ENCODE measurements at places on chromosomes 13 and 19.

DNA sequence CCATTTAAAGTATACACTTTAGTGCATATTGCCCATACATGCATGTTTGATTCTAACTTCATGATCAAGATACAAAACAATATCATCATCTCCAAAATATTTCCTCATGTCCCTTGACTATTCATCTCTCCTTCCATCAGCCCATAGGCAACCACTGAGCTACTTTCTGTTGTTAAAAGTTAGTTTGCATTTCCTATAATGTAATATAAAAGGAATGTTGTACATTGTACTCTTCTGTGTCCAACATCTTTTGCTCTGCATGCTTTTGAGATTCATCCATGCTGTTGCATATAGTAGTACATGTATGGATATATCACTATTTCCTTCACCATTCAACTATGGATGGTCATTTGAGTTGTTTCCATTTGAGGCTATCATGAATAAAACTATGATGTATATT lies 74.7 kb downstream of the ITGBL1 start:
- DNase-seq, result no peak

- no peak for DNase-seq
Observed at GRCh38 chr19:757811-758668, 7.1 kb downstream of the MISP start.

DNA sequence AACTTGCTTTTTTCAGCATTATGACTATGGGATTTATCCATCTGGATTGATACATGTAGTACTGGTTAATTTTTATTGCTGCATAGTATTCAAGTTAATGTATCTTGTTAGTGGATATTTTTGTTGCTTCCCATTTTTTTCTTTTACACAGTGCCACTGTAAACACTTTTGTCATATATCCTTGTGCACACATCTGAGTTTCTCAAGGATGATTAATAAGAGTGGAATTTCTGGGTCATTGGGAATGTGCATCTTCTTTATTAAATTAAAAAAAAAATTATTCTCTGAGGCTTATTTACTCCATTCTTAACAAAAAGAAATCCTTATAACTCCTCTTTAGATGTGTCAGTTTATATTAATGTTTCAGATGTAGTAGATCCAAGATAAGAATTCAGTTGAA lies 27.3 kb downstream of the B3GLCT start:
- no peak for DNase-seq

DNA sequence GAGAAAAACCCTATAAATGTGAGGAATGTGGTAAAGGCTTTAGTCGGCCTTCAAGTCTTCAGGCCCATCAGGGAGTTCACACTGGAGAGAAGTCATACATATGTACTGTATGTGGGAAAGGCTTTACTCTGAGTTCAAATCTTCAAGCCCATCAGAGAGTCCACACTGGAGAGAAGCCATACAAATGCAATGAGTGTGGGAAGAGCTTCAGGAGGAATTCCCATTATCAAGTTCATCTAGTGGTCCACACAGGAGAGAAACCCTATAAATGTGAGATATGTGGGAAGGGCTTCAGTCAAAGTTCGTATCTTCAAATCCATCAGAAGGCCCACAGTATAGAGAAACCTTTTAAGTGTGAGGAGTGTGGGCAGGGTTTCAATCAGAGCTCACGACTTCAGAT lies 11.7 kb downstream of the ZNF226 start:
- DNase-seq, result no peak

- peak; percentile 71 for DNase-seq
Observed at GRCh38 chr19:50794074-50794875, 4.1 kb downstream of the ACP4 start.

- no peak for DNase-seq
Observed at GRCh38 chr13:51002736-51003135, 93.1 kb downstream of the RNASEH2B start.

DNA sequence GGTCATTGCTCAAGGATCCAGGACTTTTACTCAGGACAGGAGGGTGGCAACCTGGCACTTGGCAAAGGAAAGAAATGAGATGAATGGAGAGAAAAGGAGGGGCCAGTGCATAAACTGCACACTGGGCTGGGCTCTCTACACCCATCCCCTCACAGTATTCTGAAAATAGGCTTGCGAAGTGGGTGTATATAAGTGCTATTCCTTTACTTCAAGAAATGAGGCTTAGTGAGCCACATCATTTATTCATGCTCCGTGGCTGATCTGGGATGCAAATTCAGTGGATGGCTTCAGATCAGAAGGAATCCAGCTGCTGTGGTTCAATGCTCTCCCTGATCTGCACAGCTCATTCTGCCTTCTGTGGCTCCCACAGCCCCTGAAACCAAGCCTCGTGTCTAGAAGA lies 297.7 kb downstream of the UQCRFS1 start:
- no peak for DNase-seq

DNA sequence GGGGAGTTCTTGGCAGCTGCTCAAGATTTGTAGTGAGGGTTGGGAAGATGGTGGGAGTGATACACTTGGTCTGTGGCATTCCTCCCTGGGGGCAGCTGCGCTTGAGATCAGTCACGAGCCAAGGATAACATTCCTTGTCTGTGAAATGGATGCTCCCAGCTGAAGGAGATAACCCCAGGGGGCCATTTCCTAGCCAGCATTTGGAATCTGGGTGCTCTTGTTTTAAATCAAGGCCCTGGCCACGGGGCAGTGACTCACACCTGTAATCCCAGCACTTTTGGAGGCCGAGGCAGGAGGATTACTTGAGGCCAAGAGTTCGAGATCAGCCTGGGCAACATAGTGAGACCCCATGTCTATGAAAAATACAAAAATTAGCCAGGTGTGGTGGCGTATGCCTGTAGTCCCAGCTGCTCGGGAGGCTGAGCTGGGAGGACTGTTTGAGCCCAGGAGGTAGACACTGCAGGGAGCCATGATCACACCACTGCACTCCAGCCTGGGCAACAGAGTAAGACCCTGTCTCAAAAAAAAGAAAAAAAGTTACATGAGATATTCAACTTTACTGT lies 4.6 kb downstream of the PKN1 start:
- peak; percentile 9 for DNase-seq

GRCh38 chr13:95749545-95749944 lies 72.6 kb downstream of the DNAJC3 start:
- DNase-seq, result no peak

DNA sequence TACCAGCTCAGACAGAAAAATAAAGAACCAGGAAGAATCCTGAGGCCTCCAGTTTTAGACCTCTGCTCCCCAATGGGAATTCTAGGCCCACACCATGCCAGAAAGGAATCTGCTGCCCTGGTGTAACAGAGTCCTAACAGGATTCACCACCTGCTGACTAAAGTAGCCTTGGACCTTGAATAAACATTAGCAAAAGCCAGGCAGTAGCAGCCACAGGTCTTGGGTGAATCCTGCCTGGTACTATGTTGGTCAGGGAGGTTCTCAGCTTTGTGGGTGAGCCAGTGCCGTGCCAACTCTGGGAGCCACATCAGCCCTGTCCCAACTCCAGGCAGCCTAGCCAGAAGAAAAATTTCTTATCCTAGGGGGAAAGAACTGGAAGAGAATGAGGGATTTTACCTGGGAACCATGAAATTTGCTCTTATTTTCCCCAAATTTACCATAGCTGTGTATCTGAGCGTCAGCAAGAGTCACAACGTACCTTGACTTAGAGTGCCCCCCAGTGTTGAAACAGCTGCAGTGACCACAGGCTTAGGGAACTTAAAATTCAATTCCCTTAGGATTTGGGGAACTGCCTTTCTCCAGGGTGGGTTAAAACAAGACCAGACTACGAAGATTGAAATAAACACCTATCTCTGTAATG lies 1895.6 kb upstream of the PRR20A start:
- DNase-seq, result no peak

DNA sequence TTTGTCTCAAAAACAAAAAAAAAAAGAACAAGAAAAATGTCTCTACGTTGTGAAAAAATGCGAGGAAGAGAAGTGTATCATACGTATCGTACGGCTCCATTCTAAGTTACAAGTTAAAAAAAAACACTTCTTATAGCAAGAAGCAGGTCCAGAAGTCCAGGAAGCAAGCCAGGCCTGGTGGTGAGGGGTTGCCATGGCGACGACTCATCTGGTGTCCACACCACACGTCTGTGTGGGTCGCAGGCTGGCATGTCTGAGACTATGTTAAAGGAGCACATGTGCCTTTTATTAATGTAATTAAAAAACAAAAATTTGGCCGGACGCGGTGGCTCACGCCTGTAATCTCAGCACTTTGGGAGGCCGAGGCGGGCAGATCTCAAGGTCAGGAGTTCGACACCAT lies 5.9 kb downstream of the MED16 start:
- no peak for DNase-seq

GRCh38 chr19:4414144-4414799 lies 11.8 kb downstream of the CHAF1A start:
- DNase-seq, result no peak

DNA sequence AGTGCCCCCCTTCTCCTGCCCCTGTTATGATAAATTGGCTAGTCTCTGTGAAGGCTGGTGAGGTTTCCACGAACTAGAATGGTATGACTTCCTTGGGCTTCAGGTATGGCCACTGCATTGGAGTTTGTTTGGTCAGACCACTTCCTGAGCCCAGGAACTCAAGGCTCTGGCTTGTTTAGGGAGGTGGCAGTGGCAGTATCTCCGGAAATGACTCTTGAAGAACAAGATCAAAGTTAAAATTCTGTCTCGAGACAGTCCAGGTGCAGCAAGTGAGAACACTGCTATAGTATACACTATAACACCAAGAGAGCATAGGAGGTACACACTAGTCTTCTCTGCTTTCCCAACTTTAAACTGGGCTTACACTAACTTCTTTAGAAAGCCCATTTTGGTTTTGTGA lies 309.1 kb downstream of the KLF12 start:
- no peak for DNase-seq

GRCh38 chr19:1324806-1325567 lies 39.3 kb downstream of the EFNA2 start:
- DNase-seq, result no peak

DNA sequence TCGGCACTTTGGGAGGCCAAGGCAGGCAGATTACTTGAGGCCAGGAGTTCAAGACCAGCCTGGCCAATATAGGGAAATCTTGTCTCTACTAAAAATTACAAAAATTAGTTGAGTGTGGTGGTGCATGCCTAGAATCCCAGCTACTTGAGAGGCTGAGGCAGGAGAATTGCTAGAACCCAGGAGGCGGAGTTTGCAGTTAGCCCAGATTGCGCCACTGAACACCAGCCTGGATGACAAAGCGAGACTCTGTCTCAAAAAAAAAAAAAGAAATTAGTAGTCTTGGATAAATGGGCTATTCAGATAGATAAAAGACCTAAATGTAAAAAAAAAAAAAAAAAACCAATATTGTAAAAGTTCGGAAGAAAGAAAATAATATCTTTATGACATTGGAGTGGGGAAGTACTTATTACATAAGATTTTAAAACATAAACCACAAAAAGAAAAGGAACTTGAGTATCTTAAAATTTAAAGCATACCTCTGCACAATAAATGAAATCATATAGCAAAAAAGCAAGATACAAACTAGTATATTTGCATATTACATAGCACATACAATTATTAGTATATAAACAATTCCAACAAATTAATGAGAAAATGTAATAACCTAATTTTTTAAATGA lies 26.7 kb upstream of the RNASEH2B start:
- DNase-seq, result no peak

DNA sequence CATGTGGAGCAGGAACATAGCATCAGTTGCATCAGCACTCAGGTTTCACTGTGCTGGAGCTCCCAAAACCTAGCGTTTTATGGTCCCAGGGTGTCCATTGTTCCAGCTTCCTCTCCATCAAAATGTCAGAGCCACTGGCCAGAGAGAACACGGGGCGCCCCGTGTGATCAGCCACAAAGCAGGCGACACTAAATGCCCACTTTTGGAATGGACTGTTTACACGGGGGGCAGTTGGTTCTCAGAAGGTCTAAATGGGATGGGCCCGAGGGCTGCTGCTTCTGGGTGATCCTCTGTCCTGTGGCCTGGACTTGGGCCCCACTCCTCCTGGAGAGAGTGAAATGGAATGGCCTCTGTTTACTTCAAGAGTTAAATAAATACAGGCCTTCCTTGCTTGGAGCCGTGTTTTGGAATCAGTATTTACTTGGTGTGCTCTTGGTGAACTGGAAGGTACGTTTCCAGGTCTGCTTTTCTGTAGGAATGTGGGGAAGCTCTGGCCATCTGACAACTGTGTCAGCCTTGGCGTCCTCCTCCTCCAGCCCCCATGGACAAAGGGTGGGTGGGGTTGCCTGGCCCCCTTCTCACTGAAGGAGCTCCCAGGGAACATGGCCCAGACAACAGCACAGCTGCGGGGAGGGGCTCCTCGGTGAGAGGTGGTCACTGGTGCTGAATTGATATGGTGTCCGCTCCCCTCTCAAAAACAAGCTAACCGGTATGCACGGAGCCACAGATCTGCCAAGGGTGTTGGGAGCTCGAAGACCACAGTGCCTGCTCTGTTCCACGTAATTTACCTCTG lies 16.1 kb upstream of the MCF2L start:
- no peak for DNase-seq

- peak; percentile 79 for DNase-seq
Observed at GRCh38 chr19:38596057-38596981, 21.4 kb downstream of the MAP4K1 start.

GRCh38 chr19:1103132-1103707 lies 574 bp upstream of the GPX4 start:
- no peak for DNase-seq

DNA sequence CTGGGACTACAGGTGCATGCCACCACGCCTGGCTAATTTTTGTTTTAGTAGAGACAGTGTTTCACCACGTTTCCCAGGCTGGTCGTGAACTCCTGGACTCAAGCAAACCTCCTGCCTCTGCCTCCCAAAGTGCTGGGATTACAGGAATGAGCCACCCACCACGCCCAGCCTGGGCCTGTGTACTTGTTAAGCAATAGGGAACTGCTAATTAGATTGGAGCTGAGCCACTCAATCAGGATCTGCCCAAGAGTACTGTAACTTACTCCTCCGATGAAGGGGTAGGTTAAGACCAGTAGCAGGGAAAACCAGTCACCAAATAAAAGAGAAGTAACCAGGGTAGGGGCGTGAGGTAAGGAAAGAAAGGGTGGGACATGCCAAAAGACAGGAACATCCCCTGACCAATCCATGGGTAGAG lies 2.3 kb downstream of the DDX39A start:
- no peak for DNase-seq

- DNase-seq, result no peak
Observed at GRCh38 chr13:34546344-34547250, 395.5 kb upstream of the NBEA start.

DNA sequence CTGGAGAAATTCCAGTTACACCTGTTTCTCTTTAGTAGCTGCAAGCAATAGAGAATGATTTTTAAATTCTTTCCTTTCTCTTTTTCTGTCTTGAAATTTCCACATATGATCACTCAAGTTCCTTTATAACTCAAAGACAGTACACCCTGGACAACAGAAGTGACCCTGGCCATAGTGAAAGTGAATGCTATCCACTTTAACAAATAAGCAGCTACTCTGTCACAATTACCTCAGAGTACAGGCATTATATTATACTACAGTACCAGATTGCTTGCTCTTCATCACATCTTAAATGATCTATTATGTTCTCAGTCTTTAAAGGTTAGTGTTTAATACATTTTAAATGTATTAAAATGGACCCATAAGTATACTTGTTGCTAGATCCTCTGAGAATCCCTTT lies 136.2 kb downstream of the KLF12 start:
- no peak for DNase-seq

- DNase-seq, result no peak
Observed at GRCh38 chr13:48184260-48184659, 48.7 kb upstream of the ITM2B start.

GRCh38 chr13:75792526-75793187 lies 156.5 kb downstream of the LMO7 start:
- no peak for DNase-seq

GRCh38 chr13:79663977-79664636 lies 183.2 kb downstream of the NDFIP2 start:
- DNase-seq, result no peak
